Activated T-cell treated with anti-CD3 and anti-CD28 coated beads for 1 hour (primary cell): ENCODE measurements at places on chromosomes 2 and 18.

GRCh38 chr18:22591222-22591621, 173.5 kb upstream of the CTAGE1 start:
- DNase-seq, result no peak

DNA sequence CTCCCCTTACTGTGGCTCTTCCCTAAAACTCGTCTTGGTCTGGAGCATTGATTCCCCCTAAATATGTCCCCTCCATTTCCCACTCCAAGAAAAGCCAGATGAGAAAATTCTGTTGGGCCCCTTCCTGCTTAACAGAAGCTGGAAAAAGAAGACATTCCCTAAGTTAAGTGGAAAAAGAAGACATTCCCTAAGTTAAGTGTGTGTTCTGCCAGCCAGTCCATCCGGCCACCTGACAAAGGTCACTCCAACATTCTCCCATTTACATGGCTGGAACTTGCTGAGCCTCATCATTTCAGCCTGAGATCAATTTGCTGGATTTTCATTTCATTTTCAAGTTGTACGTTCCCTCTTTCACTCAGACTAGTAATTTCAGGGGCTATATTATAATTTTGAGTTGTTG, 52.0 kb downstream of the LYPD1 start:
- DNase-seq, result no peak

- DNase-seq, result no peak
Measured at GRCh38 chr2:55891671-55892094, 31.9 kb downstream of the EFEMP1 start.

- no peak for DNase-seq
Measured at GRCh38 chr2:30446602-30447148, 371 bp upstream of the LCLAT1 start.

DNA sequence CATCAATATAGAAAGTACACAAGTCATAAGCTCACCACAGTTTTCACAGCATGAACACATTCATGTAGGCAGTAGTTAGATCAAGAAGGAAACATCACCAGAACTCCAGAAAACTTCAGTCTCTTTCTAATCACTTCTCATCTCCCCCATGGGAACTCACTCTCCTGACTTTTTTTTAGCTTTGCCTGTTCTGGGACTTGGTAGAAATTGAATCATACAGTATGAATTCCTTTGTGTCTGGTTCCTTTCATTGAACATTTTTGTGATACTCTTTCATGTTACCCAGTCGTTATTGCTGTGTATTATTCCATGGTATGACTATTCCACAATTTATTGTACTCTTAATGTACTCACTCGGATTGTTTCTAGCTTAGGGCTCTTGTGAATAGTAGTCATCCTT, 160.2 kb downstream of the TAF4B start:
- DNase-seq, result no peak

GRCh38 chr2:46548103-46548486, 68.7 kb downstream of the TMEM247 start:
- no peak for DNase-seq

GRCh38 chr18:47915930-47916329, 14.5 kb downstream of the SMAD2 start:
- no peak for DNase-seq

- DNase-seq, result no peak
Measured at GRCh38 chr2:155846259-155846658, 486.3 kb downstream of the NR4A2 start.

DNA sequence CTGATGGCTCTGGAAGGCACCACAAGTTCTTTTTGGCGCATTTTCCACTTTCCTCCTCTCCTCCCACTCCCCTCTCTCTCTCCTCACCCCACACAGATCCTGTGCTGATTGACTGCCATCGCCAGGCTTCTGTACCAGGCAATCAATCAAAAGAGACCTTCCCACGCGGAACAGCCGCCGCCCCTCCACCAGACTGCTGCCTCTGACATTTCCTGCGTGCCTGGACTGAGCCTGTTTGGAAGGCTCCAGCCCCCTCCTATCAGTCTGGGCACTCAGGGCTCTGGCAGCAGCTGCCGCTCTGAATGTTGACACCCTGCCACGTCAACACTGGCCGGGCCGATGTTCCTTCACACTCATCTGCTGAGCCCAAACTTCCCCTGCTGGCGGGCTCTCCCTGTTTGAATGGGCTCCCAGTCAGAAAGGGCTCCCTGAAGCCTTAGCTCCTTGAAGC, 467.7 kb downstream of the EPHA4 start:
- no peak for DNase-seq

DNA sequence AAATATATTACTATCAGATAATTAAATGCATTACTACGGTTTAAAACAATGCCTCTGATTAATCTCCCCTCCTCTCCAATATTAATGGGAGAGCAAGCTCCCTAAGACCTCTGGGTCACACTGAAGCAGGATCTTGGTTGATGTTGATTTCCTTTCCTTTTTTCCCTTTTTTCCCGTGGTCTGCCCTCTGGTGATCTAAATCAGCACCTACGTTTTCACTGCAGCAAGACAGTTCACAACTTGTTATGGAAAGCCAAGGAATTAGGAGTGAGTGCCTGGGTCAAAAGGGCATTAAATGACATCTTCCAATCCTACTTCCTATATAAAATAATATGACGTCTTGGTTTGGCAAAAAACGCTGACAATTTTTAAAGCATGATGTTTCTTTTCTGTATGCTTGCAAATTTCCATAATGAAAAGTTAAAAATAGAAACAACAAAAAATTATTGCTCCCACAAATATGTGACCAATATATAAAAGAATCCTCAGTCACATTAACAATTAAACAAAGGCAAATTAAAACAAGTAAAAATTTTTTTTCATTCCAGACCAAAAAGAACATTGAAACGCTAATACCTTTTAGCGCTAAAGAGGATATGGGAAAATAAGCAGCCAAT, 7.9 kb upstream of the CFAP36 start:
- DNase-seq, result no peak

GRCh38 chr2:11082880-11083279, 72.4 kb upstream of the SLC66A3 start:
- no peak for DNase-seq

DNA sequence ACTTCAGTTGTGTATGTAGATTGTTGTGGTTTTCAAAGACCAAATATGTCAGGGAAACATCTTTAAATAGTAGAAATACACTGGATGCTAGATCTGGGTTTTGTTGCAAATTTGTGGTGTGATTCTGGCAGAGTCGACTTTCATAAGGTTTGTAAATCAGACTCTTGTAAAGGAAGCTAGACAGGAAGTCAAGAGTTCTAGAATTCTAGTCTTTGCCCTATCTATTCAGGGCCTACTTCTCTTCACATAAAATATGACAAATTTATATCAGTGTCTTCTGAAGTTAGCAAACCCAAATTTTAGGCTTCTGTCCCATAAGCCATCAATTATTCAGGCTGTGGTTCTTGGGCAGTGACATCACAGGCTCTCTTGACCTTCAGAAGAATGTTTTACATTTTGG, 1579.2 kb upstream of the PIK3C3 start:
- no peak for DNase-seq

- no peak for DNase-seq
Measured at GRCh38 chr2:238912228-238912915, 64.5 kb downstream of the TWIST2 start.

DNA sequence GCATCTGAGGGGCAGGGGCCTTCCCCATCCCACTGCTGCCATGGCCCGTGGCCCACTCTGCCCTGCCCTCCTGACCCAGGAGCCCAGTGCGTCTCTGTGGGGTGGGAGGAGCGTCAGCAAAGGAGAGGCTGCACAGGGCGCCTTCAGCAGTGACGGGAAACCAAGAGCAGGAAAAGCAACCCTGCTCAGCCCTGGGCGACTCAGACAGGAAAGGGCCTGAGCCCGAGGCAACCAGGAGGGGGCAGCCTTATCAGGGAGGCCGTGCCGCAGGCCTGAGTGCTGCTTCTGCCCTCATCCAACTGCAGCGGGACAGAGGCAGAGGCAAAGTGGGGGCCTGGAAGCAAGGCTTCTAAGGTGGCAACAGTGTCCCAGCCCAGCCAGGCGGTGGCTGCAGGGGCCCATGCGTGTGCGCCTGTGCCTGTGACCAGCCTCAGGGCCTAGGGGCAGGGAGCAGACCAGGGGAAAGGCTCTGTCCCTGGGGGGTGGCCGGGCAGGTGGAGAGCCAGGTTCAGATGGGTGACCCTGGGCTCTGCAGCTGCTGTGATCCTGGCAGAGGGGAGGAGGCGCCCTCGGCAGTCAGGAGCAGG, 23.3 kb upstream of the ALPI start:
- no peak for DNase-seq

GRCh38 chr2:110780461-110780860, 48.1 kb downstream of the ACOXL start:
- no peak for DNase-seq

DNA sequence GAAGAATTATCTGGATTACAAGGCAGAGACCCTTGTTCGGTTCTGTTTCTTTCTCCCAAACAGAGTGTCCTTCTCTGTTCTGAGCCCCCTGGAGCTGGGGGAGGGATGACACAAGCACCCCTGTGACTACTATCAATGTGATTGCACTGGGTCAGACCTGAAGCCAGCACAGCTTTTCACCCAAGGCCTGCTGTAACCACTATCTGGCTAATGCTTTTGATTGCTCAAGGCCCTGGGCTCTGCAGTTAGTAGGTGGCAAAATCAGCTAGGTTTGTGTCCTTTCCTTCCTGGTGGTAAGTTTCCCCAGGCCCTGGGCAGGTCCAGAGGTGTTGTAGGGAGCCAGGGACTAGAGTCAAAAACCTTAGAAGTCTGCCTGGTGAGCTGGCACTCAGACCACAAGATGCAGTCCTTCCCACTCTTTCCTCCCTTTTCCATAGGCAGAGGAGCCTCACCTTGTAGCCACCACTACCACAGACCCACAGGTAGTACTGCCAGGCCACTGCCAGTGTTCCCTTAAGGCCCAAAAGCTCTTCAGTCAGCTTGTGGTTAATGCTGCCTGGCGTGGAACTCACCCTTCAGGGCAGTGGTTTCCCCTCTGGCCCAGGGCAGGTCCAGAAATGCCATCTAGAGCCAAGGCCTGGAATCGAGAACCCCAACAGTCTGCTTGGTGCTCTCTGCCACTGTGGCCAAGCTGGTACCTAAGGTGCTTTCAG, 83.0 kb downstream of the FAM117B start:
- DNase-seq, result no peak

DNA sequence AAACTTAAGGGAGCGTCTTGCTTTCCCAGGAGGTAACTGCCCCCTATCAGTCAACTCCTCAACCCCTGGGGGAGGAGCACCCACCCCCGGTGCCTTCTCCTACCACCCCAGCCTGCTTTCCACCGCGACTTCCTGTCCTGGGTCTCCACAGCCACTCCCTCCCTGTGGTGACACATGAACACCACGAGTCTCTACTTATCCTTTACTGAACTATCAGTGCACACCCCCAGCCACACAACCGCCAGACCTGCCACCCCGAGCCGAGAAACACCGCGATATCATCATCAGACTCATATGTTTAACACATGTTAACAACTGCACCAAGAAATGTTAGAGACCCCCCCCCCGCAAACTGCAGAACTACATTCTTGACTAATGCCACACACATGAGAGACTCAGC, 43.3 kb downstream of the LONRF2 start:
- DNase-seq, result no peak

GRCh38 chr2:69597105-69597504, 46.4 kb downstream of the AAK1 start:
- DNase-seq, result no peak

GRCh38 chr2:219073413-219074129, 12.8 kb upstream of the IHH start:
- no peak for DNase-seq

DNA sequence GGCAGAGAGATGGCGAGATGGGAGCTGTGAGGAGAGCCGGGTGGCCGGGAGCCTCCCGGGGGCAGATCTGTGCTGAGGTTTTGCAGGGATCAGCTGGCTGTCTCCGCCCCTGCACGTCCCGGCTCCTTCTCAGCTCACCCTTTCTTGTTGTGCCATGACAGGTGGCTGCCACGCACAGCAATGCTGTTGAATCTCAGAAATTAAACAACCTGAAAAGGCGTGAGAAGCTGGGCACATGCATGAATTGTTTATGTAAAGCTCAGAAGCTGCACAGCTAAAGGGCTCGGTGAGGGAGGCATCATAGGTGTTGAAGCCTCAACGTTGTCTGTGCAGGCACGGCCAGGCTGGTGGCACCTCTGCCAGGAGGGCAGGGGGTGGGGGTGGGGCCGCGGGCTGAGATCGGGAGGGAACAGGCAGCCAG, 858 bp upstream of the RTP5 start:
- DNase-seq, result no peak

DNA sequence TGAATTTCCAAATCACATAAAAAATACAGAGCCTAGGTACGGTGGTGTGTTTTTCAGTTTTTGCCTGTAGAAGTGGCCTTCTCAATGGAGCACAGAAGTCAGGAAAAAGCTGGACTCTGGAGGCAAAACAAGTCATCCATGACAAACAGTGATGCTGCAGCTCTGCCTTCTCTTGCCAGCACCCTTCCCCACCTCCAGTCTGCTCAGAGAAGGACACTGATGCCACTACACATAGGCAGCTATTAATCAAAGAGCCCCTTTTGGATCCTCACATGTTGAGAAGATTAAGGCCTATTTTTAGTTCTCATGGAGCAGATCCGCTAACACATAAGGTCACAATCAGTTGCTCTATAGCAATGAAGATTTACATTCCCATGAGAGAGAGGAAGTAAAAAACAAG, 181.6 kb upstream of the GALNT5 start:
- DNase-seq, result no peak

- DNase-seq, result no peak
Measured at GRCh38 chr18:6920099-6920955, 190.8 kb downstream of the ARHGAP28 start.

DNA sequence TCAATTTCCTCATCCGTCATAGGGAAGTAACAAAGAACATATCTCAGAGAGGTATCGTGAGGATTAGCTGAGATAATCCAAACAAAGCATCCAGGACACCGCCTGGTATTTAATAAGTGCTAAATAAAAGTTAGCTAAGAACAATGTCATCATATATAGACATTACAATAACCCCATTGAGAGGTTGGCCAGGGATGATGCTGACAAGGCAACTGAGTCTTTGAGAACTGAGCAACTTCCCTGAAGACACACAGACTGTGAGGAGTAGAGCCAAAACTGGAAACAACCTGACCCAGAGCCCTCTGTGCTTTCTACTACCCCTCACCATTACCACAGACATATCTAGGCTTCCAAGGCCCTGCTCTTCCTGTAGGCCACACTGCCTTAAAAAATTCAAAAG, 1.6 kb upstream of the DCTN1 start:
- DNase-seq, result no peak

DNA sequence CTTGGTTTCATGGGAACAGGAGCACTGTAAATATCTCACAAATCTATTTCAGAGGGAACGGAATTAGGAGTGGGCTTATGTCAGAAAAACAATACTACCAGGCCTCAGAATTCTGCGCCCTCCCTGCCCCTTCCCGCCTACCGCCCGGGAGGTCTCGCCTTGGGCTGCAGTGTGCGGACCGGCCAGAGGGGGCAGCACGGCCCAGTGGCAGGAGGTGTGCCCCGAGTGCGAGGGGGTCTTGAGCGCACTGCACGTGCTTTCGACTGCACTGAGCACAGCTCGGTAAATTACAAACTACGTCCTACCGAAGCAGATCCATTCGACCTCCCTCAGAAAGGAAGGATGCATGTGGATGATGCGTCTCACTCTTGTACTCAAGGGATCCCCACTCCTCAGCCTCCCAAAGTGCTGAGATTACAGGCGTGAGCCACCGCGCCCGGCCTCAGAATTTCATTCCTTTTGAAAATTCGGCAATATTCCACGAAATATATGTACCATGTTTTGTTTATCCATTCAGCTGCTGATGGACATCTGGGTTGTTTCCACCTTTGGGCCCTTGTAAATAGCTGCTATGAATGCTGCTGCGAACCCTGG, 297.0 kb downstream of the BCL2 start:
- no peak for DNase-seq

GRCh38 chr2:196205011-196205766, 33.8 kb upstream of the STK17B start:
- DNase-seq, result no peak
